ENCODE measurements at places on chromosomes 7 and 10. TPM values are rescaled to one million over a fixed set of nuclear protein-coding genes. Genes with fewer than 3 reads are reported as not detected.

- DNase-seq, result peak; percentile 52
- peak overlapping the region; percentile 53 for H3K4me3 ChIP-seq
- H3K27ac ChIP-seq, result peak overlapping the region; percentile 52
- H3K27me3 ChIP-seq, result no peaks in the 10 kb centered on the region
Measured at GRCh38 chr10:96124230-96125141, 5.6 kb upstream of the ZNF518A start.

- H3K27me3 ChIP-seq, result peaks cover 5% of the 10 kb centered on the region
- no peak overlapping the region for H3K4me3 ChIP-seq
- H3K4me1 ChIP-seq, result no peaks in the 10 kb centered on the region
Measured at GRCh38 chr10:7734821-7735220, 31.7 kb downstream of the ITIH2 start.

DNA sequence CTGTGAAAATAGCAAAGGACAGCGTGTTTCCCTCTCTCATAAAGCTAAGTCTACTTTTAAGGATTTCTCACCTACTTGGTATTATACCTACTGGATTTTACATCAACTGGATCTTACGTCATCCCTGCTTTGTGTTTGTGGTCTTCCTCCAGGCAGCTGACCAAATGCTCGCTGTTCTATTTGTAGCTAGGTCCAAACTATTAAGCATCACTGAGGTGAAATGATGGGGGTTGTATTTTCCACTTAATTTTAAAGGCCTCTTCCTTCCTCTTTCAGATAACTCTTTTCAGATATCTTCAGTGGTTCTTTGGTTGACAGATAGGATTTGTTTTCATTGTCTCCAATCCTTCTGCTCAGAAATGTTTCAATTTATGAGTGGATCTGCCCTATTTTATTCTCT, 169.7 kb downstream of the RNLS start:
- no peak overlapping the region for H3K4me3 ChIP-seq
- no peak overlapping the region for H3K27ac ChIP-seq
- H3K4me1 ChIP-seq, result no peaks in the 10 kb centered on the region
- H3K36me3 ChIP-seq, result no peaks in the 10 kb centered on the region
- no peak for DNase-seq

GRCh38 chr10:121154846-121155245, 303.7 kb downstream of the WDR11 start:
- no peak overlapping the region for H3K27ac ChIP-seq
- H3K36me3 ChIP-seq, result no peaks in the 10 kb centered on the region
- no peak overlapping the region for H3K4me3 ChIP-seq
- H3K4me1 ChIP-seq, result no peaks in the 10 kb centered on the region

The IGFBP3 gene
- 386 TPM for total RNA-seq

The ASB13 gene
- total RNA-seq, result 16.9 TPM
